ENCODE measurements at places on chromosomes 2 and 18.

- no peak for DNase-seq
Measured at GRCh38 chr2:131425231-131425941, 50.5 kb upstream of the TUBA3D start.

DNA sequence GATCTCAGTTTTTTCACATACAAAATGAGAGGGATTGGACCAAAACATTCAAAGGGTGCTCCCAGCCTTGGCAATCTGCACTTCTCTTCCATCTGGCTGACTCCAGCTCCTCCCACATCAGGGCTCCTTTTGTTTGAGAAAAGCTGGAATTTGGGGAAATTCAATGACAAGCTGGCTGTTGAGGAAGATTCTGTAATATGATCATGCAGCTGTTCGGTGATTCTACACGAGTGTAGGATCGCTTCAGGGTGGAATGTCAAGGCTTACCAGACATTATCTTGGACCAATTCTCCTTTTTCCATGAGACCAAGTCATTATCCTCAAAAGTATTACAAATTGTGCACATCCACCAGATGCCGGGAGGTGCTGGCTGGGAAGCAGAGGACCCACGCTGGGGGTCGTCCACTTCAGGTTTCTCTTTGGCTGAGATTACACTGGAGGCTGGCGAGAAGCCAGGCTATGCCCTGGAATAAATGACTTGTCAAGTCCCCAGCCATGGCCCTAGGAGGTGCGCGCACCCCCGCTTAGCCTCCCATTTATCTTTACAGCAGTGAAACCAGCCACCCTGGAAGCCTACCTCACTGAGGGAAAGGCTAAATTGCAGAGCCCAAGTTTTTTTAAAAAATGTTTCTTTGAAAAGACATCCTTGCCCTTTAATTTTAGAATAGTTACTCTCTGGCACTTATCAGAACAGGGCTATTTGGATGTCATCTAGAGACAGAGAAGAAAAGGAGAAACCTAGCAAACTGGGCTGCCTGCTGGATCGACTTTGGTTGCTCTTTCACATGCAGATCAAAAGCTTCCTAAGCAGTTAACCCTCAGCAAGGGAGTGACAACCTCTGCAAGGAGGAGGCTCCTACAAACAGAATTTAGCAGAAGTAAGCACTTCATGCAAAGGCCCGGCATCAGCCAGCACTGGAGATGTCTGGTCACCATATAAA lies 42.5 kb upstream of the LCLAT1 start:
- DNase-seq: no peak

GRCh38 chr2:98608962-98609604 lies 694 bp downstream of the UNC50 start:
- no peak for DNase-seq

DNA sequence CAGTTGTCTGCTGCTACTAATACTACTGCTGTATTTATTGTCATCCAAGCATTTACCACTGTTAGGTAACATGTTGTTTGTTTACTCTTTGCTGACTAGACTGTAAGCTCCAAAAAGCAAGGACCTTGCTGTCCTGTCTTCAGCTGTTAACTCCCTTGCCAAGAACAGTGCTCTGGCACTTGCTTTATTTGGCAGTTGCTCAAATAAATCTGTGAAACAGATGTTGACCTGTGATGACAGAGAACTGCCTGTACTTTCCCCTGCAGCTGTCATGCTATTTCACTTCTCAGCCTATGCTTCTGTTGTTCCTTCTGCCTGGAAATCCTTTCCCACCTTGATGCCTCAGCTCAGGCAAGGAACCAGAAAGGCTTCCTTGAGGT lies 181.2 kb downstream of the ATAD2B start:
- DNase-seq: no peak

DNA sequence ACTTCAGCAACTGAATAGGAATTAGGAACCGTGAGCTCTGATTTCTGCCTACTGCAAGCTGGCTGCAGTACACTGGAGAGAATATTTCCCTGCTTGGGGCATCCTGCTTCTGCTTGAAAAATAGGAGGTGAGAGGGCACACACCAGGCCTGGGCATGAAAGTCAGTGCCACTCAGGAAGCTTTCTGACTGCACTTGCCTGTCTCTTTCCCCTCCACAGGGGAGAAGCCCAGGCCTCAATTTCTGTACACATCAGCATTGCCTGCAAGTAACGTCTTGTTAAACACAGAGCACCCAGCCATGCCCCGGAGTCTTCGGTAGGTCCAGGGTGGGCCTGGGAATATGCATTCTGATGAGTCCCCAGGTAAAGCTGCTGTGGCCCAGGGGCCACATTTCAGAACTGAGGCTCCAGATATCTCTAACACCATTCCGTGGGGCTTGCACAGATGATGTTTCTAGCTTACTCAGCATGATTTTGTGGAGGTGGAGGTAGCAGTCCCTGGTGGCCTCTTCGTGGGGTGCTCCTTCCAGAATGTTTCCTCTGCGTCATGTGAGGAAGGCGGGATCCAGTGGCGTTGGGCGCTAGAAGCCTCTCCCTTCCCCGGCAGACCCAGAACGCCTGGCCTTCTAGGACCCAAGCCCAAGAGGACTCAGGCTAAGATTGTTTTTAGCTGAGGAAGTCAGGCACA lies 114.1 kb downstream of the ZBTB7C start:
- DNase-seq: no peak

- DNase-seq: no peak
Measured at GRCh38 chr2:21038403-21039073, 5.3 kb downstream of the APOB start.

GRCh38 chr2:239184968-239185903 lies 215.6 kb downstream of the HDAC4 start:
- DNase-seq: no peak

DNA sequence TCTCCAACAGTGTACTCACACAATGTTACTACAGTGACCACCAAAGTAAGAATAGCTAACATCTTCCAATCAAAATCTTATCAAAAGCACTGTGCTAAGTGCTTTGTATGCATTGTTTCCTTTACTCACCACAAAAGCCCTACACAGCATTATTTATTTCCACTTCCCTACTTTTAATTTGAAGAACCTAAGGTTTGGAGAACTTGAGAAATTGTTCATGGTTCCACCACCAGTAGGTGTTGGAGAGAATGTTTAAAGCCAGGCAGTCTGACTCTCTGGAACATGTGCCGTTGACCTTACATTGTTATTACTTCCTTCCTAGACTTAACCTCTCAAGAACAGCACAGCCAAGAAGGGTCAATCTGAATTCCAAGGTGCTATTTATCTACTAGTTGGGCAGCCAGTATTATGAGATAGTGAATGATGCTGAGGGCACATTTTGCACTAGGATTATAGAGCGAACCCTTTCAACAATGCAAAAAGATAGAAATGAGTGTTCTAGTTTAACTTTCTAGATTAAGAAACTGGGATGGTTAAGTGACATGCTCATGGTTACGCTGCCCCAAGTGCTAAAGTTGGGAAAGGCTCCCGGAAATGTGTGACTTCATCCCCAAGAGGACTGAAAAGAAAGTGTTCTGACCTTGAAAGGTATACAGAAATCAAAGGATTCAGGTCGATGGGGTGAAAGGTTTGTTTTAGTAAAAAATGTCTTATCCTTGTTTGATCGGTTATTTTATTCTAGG lies 55.2 kb upstream of the FAM136A start:
- no peak for DNase-seq

GRCh38 chr2:62472312-62472711 lies 33.7 kb downstream of the TMEM17 start:
- no peak for DNase-seq

DNA sequence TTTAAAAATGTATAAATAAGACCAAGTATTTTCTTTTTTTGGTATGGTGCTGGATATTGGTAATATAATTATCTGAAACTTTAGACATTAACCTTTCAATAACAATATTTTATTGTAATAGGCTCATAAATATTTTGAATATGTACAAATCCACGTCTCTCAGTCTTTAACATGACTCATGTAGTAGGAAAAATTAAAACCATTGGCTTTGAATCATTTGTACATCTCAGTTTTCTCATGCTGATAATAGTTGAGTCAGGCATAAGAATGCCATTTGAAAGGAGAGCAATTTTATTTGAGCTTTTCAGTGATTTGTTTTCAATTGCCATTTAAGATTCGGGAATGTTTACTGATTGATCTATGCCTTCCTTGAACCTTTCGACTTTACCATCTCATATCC lies 364.8 kb downstream of the TGIF1 start:
- DNase-seq: no peak

DNA sequence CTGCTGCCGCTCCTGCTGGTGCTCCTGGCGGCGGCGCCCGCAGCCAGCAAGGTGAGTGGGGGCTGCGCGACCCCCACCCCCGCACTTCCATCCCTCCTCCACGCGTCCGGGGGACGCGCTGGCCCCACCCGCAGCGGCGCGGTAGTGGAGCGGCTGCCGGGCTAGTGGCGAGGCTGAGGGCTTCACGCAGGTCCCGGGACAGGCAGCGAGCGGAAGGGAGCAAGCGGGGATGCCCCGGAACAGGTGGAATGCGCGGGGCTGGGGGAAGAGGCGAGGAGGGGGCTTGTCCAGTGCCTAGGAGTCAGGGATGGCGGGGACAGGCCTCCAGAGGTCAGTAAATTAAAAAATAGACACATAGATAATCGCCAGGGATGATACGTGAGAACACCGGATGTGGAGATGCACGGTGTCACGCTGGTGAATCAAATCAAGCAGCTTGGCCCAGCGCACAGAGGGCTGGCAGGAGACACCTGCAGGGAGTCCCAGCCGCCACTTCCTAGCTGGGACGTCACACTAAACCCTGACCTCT lies 403 bp downstream of the COL4A3 start:
- DNase-seq: no peak

- no peak for DNase-seq
Measured at GRCh38 chr2:24009680-24010476, at the start of gene MFSD2B. Gene MFSD2B (plus strand): TSS chr2:24010085. CDS start chr2:24010097, 12 bp downstream.

DNA sequence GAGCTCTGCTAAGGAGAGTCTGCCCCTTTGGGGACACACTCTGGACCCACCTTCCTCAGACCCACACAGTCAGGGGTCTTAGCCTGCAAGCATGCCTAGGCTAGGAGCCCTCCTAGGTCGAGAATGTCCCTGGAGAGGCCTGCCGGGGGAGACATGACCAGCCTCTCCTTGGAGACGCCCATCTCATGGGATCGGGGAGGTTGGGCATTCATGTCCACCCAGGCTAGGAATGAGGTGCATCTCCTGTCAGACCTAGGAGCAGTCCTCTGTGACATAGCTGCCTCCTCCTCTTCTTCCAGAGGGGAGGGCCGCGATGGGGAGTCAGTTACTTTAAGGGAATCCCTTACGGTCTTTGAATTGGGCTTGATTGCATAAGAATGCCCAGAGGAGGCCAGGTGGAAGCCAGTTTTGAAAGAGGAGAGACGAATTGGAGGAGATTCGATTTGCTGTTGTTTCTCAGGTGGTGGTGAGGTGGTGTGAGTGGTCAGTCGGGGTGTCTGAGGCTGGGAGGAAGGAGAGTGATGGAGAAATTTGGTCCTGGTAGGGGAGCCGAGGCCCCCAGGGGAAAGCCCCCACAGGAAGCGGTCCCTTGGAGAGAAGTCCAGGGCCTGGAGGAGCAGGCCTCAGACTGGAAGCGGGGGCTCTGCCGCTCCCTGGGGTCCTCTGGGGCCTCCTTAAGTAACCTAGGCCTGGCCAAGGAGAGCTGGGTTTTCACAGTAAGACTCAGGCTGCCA lies 241.3 kb downstream of the DYSF start:
- DNase-seq: no peak

GRCh38 chr2:9191041-9191481 lies 15.6 kb upstream of the ASAP2 start:
- DNase-seq: no peak

DNA sequence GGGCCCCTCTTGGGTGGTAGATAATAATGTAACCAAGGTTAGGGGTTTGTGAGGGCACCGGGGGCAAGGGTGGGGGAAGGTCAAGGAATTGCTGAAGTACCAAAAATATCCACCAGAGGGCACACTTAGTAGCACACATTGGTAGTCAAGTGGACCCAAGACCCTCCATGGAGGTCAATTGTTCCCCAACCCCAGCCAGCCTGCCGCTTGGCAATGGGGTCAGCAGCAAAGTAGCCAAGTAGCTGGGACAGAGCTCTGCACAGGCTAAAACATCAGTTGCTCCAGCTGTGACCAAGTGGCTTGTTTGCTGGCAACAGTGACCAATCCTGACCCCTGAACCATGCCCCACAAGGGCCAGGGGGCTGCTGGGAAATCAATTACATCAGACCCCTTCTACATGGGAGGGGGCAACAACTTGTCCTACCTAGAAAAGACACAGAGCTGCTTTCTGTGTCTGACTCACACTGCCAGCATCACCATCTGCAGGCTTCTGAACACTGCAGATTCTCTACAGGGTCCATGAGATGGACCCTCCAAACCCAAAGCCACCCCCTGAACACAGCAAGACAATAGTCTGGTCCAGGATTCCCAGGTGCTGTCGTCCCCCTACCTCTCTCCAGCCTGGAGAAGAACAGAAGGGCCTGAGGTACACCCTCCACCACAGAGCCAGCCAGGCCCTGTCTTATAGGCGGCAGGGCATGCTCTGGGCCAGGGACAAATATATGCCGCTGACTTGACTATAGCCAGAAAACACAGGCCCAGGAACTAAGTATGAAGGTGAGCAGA lies 76.0 kb downstream of the EMX1 start:
- no peak for DNase-seq

DNA sequence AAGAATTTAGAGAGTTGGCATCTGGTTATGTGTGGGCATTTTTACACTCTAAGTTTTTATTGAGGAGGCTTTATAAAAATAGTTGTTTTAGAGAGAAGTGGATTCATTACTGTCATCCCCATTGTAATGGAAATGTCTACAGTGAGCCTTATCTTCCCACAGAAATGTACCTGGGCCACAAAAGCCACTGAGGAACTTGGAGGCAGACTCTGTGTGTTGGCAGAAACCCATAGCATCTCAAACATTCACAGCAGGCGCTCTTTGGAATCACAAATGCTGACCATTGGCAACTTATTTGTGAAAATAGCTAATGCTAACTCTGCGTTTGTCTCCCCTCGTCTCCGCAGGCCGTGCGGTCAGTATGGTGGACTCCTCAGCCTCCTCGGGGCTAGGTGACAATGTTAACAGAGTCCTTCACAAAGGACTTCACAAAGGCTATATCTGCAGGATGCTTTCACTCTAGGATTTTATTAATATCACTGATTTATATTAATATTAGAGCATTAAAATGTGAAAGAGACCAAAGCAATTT lies 689.1 kb upstream of the POU3F3 start:
- no peak for DNase-seq
